ENCODE measurements at places on chromosomes 7 and 10.

DNA sequence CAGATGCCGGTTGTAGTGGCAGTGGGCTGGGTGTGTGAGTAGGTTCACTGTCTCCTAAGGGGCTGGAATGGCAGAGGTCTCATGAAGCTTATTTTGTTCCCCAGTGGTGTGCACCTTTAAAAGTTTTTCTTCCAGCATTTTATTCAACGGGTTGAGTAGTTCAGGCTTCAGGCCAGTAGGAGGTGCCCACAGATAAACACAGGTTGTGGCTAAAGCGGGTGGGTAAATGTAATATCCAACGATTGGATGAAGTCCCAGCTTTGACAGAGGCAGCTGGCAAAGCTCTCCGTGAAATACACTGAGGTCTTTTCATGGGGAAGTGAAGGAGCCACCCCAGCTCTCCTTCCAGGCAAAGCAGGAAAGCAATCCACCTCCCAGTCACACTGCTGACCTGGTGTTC, 339.8 kb upstream of the LRRTM3 start:
- no peak for DNase-seq

DNA sequence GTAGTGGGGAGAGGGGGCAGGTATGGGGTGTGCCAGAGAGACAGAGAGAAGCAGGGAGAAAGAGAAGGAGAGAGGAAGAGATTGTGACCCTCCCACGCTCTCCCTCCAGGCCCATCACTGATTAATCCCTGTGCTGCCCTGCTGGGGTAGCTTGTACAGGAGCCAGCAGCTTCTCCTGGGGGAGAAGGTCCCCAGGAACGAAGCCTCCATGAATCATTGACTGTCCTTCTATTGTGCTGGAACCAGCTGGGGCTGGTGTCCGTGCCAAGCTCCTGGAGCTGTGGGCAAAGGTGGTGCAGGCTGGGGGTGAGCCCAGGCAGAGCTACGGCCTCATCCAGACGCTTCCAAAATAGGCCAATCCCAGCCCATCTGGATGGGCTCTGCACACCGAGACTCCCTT, 20.9 kb downstream of the AQP1 start:
- DNase-seq: peak; percentile 4

DNA sequence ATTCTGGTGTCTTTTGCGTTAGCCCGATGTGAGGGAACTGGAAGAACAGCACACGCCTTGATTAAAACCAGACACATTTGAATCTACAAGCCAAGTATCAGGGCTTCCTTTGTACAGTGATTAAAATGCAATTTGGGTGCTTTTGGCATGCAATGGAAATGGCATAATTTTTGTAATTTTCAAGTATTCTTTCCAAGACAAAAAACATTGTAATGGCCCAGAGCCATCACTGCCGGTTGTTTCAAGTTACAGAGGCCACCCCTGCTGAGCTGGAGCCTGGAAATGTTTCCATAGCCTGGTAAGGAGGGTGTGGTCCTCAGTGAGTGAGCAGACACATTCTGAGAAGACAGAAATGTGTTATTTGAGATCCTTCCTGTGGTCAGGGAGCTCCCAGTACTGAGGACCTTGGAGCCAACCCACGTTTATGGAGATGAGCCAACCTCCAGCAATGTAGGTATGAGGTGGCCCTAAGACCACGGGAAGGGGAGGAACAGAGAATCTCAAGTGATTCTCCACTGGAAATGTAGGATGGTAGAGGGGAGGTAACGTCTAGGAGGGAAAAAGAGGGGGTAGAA, 20.9 kb downstream of the TEX36 start:
- DNase-seq: peak; percentile 67

DNA sequence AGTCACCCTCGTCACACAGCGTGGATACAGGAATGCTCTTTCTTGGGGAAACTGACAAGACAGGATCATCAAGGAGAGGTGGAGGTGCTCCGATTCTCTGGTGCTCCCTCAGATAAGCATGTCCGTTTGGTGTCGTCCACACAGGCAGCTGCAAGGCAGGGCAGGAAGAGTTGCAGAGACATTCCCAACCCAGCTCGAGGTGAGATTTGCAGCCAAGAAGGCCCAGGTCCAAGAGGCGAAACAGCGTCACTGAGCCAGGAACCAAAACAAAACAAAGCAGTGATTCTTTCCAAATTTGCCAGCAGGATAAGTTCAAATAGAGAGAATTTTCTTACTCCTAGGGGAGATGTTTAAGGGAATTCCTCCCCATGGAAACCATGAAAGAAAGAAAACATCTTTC, 386.5 kb upstream of the PFKP start:
- DNase-seq: no peak

DNA sequence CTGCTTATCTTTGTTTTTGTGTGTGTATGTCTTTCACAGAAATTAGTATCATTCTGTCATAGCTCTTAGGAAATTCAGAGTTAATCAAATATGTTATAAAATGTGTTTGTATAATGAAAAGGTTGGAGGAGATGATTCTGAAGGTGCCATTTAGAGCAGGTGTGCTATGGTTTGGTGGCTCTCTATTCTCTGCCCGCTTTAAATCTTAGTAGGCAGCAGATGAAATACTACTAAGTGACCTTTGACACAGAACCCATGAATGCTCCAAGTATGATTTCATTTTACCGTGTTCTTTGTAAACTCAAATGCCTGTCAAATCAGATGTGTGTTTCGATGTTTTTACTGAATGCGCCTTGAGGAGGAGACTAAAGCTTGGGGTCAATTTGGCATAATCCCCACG, 24.5 kb downstream of the ZEB1 start:
- no peak for DNase-seq

GRCh38 chr7:158707610-158708009, 3.0 kb upstream of the NCAPG2 start:
- DNase-seq: peak; percentile 42

DNA sequence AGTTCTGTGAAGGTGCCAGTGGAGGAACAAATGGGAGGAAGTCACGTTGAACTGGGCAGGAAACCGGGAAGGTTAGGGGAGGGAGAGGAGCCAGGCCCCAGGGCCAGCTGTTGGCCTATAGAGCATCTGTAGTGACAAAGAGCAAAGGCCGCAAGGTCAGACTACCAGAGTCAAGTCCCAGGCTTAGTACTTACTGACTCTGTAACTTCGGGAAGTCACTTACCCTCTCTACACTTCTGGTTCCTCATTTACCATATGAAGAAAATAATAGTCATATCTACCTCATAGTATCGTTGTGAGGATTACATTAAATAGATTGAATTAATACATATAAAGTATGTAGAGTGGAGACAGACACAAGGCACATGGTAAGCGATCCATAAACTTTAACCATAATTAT, 101.8 kb upstream of the FZD1 start:
- DNase-seq: no peak

DNA sequence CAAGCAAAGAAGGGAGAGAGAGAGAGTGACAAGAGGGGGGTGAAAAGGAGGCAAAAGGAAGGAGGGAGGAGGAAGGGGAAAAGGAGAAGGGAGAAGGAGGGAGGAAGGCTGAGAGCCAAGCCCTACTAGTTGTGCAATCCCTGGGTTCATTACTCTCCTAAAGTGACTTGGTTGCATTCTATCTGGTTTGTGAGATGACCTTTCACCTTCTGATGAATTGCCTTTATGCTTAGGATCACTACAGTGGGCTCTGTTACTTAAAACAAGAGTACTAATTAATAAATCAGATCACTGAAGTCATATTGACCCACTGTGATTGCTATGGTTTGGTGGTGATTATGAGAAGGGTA, 144.9 kb downstream of the KIF20B start:
- DNase-seq: no peak

DNA sequence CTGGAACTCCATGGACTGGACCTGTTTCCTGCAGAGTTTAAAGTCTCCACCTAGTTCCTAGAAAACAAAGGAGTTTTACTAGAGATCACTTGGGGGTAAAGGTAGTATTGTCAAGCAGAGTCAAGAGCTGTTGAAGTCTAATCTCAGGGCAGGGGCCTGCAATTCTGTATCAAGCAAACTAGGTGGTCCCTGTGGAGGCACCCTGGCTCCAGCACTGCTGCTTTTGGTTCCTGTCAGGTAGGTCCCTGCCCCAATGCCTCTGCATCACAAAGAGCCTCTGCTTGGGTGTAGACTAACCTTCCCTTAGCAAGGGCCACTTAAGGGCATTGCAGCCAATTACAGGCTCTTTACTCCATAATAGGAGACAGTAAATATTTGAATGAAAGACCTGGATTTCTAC, 22.5 kb downstream of the ZSCAN25 start:
- no peak for DNase-seq

DNA sequence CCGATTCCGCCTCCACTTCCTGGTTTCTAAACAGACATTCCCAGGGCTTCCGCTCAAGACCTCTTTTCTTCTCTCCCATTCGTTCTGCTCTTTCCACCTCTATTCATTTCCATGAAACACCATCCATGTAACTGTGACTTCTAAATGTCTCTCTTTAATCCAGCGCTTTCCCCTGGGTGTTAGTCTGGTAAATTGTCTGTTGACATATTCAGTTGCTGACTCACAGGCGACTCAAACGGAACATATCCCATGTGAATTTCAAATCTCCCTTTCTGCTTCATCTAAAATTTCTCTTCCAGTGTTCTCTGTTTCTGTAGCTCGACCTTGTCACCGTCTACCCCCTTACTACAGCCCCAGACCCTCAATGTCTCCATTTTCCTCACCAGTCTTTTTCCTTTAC, 119.1 kb downstream of the PFKFB3 start:
- no peak for DNase-seq

- no peak for DNase-seq
These were observed 270.0 kb upstream of the PPP2R2D start for GRCh38 chr10:131630772-131631258.

DNA sequence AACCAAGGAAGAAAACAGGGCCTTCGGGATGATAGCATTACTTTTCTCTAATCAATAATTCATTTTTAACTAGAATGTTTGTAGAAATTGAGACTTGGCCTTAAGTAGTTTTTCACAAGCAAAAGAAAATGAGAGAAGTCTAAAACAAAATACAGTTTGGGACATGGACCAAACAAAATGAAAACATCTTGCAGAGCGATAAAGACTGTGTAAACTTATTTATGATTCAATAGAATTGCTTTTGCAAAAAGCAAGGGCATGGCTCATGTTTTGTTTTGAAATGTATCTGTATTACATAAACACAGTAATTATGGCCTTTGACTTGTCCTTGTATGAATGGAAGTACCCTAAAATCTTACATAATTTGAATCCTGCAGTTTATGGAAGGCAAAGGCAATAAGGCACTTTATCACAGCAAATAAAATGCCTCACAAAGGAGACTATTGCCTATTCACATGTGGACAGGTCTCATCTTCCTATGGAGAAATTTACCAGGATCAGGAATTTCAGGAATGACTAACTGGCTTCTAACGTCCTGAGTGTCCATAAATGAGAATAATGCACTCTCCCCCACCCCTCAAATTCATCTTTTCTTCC, 295.2 kb downstream of the PTEN start:
- DNase-seq: no peak

DNA sequence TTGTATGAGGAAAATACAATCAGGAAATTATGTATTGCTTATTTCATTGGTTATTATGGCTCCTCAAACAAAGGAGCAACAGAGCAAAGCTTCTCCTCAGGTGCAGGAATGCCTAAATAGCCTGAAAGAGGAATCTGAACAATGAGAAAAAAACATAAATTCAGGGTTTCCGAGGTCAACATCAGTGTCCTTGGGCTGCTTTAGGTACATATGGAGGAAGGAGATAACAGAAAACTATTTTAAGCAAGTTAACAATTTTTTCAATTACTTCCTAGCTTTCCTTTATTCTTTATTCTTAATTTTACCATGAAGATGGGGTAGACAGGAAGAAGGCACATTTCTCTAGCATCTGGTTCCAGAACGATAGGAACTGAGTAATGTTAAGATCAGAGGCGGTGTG, 14.0 kb downstream of the SLC16A9 start:
- no peak for DNase-seq

DNA sequence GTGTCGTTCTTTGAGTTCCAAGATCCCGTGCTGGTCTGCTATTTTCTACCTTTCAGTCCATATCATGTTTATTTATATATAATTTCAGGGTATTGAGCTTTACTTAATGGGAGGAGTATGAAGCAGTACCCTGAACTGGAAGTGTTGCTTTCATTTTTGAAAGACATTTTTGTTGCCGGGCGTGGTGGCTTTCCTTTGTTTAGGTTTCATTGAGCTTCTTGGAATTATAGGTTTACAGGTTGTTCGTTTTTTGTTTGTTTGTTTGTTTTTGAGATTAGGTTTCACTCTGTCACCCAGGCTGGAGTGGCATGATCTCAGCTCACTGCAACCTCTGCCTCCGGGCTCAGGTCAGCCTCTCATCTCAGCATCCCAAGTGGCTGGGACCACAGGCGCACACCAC, 7.4 kb downstream of the ZNF487 start:
- no peak for DNase-seq

DNA sequence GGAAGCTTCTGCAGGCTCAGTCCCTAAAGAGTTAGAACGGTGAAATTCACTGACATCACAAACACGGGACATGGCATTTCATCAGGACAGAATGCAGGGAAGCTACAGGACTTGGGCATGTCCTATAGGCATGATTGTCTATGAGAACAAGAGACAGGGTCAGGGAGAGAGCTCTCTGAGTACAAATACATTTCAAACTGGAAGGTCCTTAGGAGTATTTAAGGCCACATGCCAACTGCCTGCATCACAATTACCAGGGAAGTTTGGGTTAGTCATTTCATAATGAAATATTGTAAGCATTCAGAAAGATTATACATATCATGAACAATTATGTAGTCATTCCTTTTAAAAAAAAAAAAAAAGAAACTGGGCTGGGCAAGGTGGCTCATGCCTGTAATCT, 71.3 kb downstream of the CREB3L2 start:
- no peak for DNase-seq

DNA sequence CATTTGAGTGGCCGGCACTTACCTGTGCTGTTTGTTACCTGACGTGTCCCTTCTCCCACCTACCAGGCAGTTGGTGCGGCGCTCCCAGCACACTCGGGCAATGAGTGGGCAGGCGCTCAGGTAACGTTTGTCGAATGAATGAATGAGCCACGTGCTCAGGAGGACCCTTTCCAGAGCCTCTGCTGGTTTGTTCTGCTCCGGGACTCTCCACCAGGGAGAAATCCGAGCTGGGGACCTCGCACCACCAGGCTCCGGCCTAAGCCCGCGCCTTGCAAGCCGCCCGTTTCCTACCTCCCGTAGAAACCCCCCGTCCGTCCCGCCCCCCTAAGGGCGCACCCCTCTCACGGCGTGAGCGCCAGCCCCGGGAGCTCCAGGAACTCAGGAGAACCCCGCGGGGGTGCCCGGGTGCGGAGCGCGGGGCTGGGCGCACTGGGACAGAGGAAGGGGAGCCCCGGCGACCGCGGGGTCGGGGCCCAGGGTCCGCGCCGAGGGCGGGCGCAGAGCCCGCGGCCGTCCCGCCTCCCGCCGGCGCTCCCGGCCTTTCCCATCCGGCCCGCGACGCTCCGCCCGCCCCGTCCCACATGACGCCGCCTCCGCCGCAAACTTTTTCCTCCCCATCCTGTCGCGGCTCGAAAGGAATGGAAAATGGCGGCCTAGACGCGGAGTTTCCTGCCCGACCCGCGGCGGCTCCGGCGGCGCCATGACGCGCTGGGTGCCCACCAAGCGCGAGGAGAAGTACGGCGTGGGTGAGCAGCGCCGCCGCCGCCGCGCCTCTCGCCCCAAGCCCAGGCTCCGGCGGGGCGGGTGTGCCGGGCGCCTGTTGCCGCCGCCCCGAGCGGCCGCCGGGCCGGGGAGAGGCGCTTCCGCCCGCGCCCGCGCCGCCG, at the start of gene DOCK1:
Gene DOCK1 (plus strand): TSS at position 611 of the 884 bp plus-strand sequence. CDS start 90 bp downstream, at position 701.
- DNase-seq: no peak

Data from K562 (cell line).